COR-L47 (cell line): ENCODE measurements at places on chromosomes 1 and 21.

DNA sequence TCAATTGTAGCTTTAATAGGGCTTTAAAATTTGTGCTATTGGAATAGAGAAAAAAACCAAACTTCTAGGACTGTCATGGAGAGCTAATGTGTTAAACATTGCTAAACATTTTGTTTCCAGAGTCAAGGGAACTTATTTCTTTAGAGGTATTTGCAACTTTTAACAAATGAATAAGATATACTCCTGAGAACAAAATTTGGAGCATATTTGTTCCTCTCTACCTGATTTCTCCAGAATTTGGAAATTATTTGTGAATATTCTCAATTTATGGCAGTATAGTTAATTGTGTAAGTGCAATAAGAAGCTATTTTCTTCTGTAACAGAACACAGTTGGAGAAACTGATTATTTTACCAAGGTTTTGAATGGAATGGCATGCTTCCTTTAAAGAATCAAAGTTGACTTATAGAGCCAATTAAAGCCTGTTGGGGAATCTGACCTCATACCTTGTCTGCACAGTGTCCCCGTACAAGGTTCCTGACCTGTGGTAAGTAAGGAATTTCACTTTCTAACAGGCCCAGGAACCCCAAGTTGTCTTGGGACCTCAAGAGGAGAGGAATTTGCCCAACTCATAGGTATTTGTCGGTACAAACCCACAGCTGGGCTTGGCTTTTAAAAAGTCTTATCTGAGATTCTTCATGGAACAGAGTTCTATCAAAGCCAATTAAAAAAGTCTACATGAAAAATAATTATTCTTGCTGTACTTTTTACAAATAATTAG lies 72.6 kb upstream of the CSF1 start:
- DNase-seq: no peak

- no peak for DNase-seq
These were observed 222.8 kb downstream of the TPR start for GRCh38 chr1:186152227-186152619.

GRCh38 chr1:208864366-208864965 lies 620.3 kb upstream of the PLXNA2 start:
- no peak for DNase-seq

DNA sequence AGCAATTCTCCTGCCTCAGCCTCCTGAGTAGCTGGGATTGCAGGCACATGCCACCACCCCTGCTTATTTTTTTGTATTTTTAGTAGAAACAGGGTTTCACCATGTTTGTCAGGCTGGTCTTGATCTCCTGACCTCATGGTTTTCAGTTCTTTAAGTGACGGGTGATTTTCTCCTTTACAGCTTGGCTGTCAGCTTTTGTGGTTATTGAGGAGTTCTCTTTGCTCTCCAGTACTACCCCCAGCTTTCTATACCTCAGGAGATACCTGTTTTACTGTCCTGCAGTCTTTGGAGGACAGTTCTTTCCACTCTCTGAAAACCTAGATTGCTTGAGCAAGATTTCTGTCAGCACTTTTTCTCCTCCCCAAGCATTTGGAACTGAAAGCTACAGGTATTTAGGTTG lies 45.9 kb upstream of the EGLN1 start:
- DNase-seq: no peak

- DNase-seq: no peak
These were observed 8.8 kb downstream of the FMN2 start for GRCh38 chr1:240100371-240100934.

GRCh38 chr1:39539252-39539790 lies 37.3 kb downstream of the PABPC4 start:
- DNase-seq: peak; percentile 58

DNA sequence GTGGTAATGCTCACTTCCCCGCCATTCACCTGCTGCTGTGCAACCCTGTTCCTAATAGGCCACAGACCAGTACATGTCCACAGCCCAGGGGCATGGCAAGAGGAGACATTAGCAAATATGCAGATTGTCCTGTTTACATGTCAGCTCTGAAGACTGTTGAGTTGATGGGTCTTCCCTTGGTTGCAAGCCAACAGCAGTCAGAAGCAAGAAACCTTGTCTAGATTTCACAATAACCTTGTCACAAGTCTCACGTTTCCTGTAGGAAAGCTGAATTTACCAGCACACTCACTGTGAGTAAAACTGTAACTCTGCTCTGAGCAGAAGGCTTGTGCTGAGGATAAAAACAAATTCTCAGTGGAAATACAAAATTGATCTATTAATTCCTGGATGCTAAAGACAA lies 195.1 kb downstream of the HLX start:
- no peak for DNase-seq

- DNase-seq: no peak
These were observed 1.8 kb downstream of the TXNIP start for GRCh38 chr1:145994391-145995120.

GRCh38 chr21:42308161-42308913 lies 6.9 kb downstream of the TFF3 start:
- DNase-seq: no peak
